ENCODE measurements at places on chromosomes 11 and 22.

- no peak for DNase-seq
These were observed 69.3 kb downstream of the MICAL3 start for GRCh38 chr22:17954860-17955587.

DNA sequence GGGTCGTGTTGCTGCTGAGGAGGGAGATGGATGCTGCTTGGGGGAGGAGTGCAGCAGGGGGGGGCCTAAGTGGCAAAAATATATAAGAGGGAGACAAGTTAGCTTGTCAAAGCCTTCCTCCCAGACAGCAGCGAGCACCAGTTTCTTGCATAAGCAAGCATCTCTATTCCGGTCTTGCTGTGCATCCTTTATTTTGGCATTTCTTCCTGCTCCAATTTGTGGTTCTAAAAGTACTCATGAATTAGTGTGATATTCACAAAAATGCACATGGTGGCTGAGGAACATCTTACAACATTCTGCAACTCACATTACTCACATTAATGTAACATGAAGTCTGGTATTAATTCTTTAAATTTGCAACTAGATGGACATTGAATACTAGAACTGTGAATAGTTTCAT, 32.1 kb downstream of the GDPD5 start:
- no peak for DNase-seq

- DNase-seq: peak; percentile 58
These were observed 75.9 kb upstream of the PRR5 start for GRCh38 chr22:44625981-44626687.

GRCh38 chr11:64970731-64971151, 1.2 kb downstream of the MAJIN start:
- no peak for DNase-seq

DNA sequence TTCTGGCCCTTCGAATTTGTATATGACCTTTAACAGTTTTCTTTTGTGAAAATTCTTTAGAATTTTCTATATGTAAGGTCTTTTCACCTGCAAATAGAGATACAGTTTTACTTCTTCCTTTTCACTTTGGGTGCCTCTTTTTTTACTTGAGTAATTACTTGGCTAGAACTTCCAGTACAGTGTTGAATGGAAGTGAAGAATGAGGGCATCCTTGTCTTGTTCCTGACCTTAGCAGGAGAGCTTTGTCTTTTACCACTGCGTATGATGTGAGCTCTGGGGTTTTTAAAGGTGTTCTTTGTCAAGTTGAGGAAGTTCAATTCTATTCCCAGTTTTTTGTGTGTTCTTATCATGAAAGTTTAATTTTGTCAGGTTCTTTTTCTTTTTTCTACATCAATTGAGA, 21.6 kb downstream of the ZFP91 start:
- no peak for DNase-seq

DNA sequence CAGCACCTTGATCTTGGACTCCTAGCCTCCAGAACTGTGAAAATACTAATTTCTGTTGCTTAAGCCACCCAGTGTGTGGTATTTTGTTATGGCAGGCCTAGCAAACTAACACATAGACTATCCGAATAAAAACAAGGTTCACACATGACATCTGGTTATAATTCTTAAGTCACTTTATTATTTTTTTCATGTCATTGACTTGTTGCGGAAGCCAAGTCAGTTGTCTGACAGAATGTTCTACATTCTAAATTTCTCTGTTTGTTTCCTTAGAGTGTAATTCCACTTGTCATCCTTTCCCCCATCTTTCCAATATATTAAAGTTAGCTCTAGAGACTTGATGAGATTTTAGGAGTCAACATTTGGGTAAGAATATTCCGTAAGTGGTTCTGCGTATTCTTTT, 40.6 kb downstream of the RAB30 start:
- DNase-seq: no peak

- no peak for DNase-seq
These were observed 305.0 kb downstream of the INSC start for GRCh38 chr11:15419696-15420095.

DNA sequence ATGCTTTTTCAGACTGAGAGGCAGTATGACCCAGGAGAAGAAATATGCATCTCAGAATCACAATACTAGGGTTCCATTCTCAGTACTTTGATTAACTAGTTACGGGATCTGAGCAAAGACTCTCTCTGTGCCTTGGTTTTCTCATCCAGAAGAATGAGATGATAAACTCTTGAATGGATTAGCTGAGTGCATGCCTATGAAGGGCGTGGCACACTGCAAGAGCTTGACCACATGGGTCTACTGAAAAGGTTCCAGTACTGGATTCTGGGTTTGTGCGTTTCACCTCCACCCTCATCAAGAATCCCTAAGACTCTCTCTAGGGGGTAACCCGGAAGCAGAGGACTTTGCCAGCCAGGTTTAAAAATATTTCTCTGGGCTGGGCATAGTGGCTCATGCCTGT, 25.6 kb downstream of the PGA5 start:
- no peak for DNase-seq

- DNase-seq: no peak
These were observed 72.8 kb upstream of the KCNQ1OT1 start for GRCh38 chr11:2772544-2773031.

DNA sequence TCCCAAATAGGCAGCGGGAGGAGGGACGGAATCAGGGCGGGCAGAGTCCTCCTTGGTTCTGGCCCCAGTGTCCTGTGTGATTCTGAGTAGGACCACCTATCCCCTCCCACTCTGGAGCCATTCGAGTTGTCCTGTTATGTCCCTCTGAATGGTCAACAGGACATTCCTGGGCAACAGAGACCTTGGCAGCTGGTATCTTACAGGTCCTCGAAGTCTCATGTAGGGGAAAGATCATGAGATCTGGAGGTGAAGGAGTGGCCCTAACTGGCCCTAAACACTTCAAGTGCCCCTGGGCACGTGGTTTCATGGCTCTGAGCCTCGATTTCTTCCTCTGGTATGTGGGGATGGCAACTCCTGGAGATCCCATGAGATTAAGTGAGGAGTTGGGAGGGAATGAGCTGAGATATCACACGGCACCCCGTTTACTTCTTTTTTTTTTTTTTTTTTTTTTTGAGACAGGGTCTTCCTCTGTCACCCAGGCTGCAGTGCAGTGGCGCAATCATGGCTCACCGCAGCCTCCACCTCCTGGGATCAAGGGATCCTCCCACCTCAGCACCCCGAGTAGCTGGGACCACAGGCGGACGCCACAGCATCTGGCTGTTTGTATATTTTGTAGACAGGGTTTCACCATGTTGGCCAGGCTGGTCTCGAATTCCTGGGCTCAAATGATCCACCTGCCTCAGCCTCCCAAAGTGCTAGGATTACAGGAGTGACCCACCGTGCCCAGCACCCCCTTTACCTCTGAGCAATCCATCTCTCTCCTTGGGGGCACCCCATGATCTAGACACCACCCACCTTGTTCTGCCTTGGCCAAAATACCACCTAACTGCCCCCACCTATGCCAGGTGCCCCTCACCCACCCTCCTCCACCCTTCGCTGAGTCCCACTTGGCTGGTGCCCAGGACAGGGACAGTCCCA, 6.8 kb downstream of the LIF start:
- no peak for DNase-seq

DNA sequence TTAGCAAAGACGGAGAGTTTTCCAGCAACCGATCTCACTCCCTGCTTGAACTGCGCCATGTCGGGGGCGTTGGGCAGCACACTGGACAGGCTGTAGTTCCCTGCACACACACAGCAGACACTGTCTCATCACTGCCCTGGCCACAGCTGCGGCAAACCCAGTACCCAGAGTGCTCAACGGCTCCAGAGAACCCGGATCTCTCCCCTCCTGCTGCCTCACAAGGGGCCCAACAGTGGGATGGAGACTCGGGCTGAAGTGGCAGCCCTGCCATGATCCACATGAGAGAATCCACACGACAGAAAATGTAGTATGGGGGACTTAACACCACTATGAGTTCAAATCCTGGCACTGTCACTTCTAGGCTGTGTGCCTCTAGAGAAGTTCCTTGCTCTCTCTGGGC, 58.0 kb downstream of the ARFGAP3 start:
- no peak for DNase-seq

- no peak for DNase-seq
These were observed 20.0 kb downstream of the MARK2 start for GRCh38 chr11:63858628-63859550.

- DNase-seq: no peak
These were observed 307.7 kb downstream of the SHANK2 start for GRCh38 chr11:70944636-70945035.

- DNase-seq: no peak
These were observed 39.3 kb downstream of the ZNRF3 start for GRCh38 chr22:28922540-28923244.

DNA sequence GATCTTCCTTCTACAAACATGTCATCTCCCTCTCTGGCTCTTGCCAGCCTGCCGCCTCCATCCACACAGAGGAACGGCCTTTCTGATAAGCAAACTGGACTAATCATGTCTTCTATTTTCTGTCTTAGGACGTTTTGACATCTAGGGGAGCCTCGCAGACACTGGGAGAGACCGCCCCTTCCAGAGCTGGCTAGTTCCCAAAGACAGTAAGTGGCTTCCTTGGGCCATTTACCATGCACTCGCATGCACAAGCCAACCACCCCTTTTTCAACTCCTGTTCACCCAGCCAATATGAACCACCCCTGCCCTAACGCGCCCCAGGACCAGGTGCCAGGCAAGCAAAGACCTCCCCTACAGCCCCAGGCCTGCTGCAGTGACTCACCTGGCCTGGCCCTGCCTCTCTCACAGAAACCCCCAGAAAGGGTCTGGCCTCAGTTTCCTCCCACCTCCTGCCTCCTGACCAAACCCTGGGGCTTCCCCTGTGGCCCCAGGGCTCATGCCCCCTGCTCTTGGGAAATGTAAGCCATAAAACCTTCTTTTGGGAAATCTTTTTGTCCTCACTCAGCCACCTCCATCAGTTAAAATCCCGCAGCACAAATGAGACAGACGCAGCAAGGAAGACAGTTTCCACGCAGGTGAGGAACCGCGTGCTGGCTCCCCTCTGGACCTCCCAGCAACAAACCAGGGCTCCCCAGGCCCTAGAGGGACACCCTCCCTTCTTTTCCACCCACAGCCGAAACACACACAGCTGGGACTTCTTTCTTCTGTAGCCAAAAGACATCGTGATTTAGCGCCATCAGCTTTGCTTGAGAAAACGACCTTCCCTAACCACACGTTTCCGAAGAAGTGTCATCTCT, 38.5 kb downstream of the SHANK2 start:
- no peak for DNase-seq

DNA sequence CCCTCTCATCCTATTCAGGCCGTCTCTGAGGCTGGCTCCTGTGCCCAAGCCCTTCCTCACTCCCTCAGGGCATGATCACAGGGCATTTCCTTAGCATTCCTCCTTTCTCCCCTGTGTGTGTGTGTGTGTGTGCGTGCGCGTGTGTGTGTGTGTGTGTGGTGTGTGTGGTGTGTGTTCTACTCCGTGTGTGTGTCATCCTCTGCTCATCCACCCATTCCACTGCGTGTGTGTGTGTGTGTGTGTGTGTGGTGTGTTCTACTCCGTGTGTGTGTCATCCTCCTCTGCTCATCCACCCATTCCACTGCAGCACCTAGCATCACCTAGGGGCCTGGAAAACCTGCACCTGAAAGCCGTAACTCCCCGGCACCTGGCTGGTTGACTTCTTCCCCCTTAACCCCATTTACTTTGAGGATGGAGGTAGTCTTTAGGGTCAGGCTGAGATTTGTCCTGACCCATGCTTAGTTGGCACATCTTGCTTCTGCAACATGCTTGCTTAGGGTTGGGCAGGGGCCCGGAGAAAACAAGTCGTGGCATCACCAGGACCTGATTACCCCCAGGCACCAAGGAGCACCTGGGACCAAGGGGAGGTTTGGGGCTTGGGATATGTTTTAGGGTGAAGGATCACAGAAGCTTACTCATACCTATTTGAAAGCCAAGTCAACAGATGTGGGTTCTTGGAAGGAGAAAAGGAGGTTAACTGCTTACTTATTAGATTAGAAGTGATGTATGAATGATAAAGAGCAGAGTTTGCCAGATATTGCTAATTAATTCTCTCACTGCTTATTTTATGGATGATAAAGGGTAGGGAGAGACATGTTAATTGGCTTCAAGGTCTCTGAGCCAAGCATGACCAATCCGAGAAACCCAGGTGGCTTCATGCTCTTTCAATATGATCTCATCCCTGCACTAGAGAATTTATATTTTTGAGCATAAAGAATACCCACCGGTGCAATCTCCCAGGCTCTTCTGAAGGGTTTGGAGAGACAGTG, 18.9 kb downstream of the TIMP3 start:
- no peak for DNase-seq

DNA sequence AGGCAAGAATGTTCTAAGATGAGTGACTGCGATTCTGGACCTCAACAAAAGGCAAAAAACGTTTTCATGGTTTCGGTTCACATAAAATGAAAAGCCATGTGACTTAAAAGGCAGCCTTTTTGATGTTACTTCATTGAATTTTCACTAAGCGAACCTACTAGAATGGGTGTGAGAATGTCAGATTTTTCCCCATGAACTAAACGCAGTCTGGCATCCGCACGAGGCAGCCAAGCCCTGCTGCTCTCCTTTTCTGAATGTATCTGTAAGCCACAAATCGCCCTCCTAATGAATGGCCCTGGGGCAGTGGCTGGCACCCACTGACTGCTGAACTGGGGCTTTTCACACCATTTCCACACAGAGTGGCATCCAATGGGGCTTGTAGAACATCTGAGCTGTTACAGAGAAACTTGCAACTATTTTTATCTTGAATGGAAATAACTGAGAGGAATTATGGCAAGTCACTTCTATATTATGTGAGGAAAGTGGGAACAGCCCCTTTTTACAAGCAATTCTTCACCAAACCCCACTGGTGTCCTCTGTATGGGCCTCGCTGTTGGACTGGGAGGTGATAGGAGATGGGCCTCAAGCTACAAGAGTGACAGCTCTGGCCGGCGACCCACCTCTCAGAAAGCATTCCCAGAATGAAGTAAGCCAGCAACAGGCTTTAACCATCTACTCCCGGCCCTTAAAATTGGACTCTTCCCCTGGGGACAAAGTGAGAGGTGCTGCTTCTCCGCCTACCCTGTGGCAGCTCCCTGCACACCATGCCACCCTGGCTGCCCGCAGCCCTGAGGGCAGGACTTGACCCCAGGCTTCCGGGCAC, 29.4 kb downstream of the PPP2R1B start:
- no peak for DNase-seq

DNA sequence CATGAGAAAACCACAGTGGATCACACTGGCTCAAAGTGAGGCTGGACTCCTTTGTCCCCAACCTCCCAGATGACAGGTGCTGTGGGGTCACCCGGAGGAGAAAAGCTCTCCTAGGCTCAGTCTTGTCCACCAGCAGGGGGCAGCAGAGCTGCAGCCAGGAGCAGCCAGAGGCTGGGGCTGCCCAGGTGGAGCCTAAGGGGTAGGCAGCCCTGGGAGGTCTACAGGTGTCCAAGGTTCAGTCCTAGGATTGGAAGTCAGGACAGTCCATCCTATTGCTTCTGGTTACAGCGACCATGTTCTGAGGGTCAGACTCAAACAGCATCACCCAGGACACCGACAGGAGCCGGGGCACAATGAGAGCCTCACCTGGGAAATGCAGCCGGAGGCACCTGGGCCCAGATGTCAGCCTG, 77.6 kb upstream of the IGLL5 start:
- no peak for DNase-seq

DNA sequence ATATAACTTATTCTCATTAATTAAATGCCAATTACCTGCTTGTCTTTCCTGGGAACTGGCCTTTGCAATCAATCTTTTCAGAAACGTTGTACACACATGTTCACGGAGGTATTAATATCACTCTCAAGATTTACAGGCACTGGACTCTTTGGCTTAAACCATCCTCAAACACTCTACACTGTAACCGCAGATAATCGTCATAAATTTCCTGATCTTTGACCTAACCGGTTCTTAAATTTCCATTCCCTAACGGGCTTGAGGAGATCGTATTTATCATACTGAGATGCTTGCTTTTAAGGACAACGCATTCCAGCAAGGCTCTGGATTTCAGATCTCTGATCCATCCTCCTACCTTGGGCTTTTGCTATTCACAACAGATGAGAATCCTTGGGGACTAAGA, 72.8 kb downstream of the ARL14EP start:
- no peak for DNase-seq

Measured in stimulated activated CD8-positive, alpha-beta memory T cell treated with anti-CD3 and anti-CD28 coated beads, Interleukin-4, amount 100 ng/mL, for 1 hour (primary cell).